ENCODE measurements at places on chromosomes 1 and 21.

- DNase-seq, result no peak
Measured at GRCh38 chr1:8463144-8463927, 145.4 kb downstream of the SLC45A1 start.

DNA sequence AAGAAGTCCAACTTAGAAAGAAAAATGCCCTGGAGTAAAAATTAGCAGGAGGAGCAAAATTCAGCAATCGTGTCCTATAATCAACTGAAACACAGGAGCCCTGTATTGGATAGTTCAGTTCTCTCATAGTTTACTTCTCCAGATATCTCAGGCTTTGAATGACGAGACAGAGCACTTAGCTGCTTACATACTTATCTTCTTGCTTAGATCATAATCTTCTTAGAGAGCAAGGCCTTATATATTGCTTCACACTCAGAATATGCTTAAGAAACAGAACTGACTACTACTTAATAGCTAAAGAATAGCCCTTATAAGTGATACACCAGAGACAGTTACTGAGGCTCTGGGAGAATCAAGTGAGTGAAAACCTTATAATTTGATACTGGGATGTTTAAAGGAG is 38.9 kb downstream of the TOR3A start:
- DNase-seq, result no peak

- peak; percentile 26 for DNase-seq
Measured at GRCh38 chr1:161738627-161739287, 10.8 kb upstream of the DUSP12 start.

- peak; percentile 64 for DNase-seq
Measured at GRCh38 chr1:204188959-204189639, 7.2 kb downstream of the KISS1 start.

DNA sequence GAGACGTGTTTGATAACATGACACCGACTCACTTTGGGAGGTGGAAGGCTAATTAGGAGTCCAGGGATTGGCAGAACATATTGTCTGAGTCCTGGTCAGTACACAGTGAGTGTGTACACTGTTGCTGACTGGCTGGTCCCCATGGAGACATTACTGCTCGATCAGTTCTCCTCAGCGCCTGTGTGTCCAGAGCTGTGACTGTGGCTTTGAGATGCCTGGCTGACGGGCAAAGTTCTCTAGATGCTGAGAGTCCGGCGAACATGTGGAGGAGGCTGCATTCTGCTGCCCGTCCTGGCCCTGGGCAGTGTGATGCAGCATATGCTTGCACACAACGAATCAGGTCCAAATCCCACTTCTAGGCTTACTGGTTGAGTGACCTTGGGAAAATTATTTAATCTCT is 280.1 kb upstream of the ST6GALNAC5 start:
- no peak for DNase-seq

- no peak for DNase-seq
Measured at GRCh38 chr1:228351850-228352249, 54.8 kb downstream of the TRIM11 start.

GRCh38 chr1:201013031-201013485 is 10.5 kb downstream of the KIF21B start:
- no peak for DNase-seq

DNA sequence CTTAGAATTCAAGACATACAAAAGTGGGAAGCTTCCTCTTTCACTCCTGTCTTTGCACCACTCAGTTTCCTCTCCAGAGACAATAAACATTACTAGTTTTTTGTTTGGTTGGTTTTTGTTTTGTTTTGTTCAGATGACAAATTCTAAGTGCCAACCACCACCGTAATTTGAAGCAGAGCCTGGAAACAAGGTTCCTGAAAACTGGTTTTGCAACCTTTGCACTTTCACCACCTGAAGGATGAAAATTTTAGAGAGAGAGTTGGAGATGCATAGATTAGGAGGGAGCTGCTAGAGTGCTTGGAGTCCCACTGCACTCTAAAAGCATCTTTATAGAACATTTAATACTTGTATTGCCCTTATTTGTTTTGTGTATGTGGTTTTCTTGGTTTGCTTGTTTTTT is 20.2 kb upstream of the MGST3 start:
- DNase-seq, result no peak

- no peak for DNase-seq
Measured at GRCh38 chr1:244231572-244232315, 180.7 kb downstream of the ZBTB18 start.

GRCh38 chr1:234611847-234612351 is 1.9 kb upstream of the IRF2BP2 start:
- DNase-seq, result no peak

GRCh38 chr21:22609802-22610201 is 1611.6 kb downstream of the NCAM2 start:
- no peak for DNase-seq

DNA sequence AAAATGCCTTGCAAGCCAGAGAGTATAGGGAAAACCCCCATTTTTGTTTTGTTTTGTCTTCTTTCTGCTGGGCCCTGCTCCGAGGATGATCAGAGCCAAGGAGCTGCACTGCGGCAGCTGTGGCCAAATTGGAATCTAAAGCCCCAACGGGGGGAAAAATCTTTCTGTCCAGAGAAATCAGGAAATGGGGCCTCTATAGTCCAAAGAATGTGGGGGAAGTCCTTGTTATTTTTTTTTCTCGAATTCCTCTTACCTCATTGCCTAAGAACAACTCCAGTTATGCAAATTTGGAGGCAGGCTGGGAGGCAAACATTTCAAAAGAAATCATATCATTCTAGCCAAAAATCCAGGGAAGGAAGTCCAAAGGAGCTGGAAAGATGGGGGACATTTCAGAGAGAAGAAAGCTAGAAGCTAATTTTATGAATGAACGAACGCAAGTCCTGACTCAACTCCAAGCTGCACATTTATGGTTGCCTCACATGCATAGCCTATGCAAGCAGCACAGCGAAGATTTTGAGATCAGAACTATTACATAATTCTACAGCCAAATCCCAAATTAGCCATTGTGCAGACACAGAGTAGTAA is 263.2 kb downstream of the KCTD3 start:
- no peak for DNase-seq

GRCh38 chr1:153202006-153202405 is 1.2 kb upstream of the LELP1 start:
- no peak for DNase-seq

GRCh38 chr1:2999571-2999970 is 21.7 kb upstream of the ACTRT2 start:
- no peak for DNase-seq

DNA sequence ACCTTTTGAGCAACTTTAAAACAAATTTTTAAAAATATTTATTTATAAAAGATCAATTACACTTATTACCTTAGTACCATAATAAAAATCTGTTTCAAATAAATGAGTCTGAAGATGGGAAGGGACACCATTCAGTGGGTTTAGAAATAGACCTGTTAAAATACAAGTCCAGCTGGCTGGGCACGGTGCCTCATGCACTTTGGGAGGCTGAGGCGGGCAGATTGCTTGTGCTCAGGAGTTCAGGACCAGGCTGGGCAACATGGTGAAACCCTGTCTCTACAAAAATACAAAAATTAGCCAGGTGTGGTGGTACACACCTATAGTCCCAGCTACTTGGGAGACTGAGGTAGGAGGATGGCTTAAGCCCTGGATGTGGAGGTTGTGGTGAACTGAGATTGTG is 57.0 kb downstream of the ITSN1 start:
- DNase-seq, result no peak

DNA sequence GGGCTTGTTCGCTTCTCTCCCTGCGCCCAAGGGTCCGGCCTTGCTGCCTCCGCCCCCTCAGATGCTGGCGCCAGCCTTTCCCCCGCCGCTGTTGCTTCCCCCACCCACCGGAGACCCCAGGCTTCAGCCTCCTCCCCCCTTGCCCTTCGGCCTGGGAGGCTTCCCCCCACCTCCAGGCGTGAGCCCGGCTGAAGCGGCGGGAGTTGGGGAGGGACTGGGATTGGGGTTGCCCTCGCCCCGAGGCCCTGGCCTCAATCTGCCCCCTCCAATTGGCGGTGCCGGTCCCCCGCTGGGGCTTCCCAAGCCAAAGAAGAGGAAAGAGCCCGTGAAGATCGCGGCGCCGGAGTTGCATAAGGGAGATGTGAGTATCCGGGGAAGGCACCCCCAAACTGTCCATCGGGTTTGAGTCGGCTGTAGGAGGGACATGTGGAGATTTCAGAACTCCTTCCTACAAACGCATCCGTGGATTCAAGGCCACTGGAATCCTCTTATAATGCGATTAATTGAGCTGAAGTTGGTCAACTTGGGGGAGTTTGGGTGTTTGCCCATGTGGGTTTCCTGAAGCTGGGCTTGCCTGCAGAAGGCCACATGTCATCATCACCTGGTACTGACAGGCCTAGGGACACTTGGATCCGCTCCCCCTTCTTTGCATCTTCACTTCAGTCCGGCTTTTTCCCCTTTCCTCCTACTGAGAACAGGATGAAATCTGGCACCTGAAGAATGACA is 707 bp downstream of the PRCC start:
- DNase-seq, result no peak

GRCh38 chr1:2641381-2642130 is 8.7 kb upstream of the MMEL1 start:
- peak; percentile 35 for DNase-seq

GRCh38 chr1:51238034-51238403 is 1.9 kb downstream of the RNF11 start:
- no peak for DNase-seq

- no peak for DNase-seq
Measured at GRCh38 chr1:186896211-186896610, 67.5 kb downstream of the PLA2G4A start.

- DNase-seq, result no peak
Measured at GRCh38 chr1:150259217-150259616, 1.6 kb downstream of the CA14 start.

- no peak for DNase-seq
Measured at GRCh38 chr1:224770336-224770693, 154.2 kb downstream of the CNIH3 start.

GRCh38 chr1:121518726-121519041 is 333.9 kb downstream of the SRGAP2C start:
- no peak for DNase-seq

- no peak for DNase-seq
Measured at GRCh38 chr1:174167265-174167803, 8.0 kb downstream of the RABGAP1L start.

DNA sequence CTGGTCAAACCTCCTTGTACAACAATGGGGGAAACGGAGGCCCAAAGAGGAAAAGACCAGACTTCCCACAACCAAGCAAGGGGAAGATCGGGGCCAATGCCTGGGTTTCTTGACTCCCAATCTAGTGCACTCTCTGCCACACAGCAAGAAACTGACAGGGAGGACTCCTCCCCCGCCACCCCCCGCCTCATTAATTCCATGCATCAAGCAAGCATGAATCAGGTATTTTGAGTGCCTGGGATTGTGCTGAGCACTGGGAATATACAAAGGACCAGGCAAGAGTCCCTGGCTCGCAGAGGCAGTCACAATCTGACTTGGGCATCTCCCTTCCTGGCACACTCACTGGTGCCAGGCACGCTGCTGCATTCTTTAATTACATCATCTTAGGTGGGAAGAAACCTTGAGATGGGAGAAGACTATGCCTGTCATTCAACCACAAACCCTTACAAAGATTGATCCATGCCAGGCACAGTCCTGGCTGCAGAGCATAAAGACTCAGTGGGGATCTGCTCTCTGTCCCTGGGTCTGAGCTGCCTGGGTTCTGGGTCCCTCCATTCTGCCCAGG is 4.4 kb upstream of the KCNC4 start:
- no peak for DNase-seq

- no peak for DNase-seq
Measured at GRCh38 chr1:87394513-87394912, 65.8 kb downstream of the LMO4 start.

Measured in GM13977 (cell line).